PC-9 (cell line): ENCODE measurements at places on chromosomes 3 and 15.

DNA sequence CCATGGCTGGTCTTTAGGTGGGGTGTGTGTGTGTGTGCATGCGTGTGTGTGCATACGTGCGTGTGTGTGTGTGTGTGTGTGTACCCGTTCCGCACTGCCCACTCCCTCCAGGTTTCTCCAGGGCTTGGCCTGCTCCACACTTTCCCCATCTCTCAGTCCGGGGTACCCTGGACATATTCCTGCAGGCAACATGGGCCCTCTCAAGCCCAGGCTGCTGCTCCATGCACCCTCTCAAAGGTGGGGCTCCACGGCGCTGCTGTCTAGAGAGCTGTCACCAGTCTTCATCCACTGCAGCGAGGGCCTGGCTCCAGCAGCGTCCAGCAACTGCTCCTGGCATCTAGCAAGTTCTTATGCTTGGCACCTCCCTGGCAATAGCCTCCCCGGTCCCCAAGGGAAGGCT, 86.1 kb downstream of the ATP10A start:
- no peak for DNase-seq

GRCh38 chr3:40677321-40677720, 152.6 kb downstream of the ZNF621 start:
- no peak for DNase-seq

DNA sequence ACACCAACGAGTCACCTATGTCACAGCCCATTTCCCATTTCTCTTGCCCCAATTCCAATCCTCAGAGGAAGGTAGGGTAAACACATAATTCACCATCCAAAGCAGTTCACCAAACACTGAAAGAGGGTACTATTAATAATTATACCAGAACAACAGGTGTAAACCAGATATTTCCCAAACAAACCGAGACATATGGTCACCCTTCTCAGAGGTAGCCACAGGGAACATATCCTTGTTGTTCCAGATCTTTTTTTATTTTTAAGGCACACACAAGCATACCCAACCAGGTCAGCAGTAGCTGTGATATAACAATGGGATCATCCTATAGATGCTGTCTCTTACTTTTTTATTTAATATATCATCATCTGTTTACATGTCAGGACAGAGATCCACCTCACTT, 24.7 kb downstream of the MAGI1 start:
- no peak for DNase-seq

GRCh38 chr3:170977949-170978745, 48.4 kb downstream of the SLC2A2 start:
- DNase-seq, result no peak

DNA sequence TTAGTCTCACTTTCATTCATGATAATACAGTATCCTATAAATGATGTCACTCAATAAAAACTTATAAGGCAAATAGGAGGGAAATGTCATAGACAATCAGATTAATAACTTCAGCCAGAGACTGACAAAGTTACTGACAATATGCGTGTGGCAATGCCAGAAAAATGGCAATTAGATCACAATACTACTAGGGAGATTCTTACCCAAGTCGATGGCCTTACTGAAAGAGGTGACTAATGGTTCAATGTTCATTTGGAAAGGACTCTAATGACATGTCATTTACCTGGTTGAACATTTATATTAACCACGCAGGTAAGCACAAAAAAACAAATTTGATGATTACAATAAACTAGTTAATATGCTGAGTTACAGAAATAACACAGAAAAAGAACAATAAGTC, 45.9 kb upstream of the WDR5B start:
- no peak for DNase-seq

DNA sequence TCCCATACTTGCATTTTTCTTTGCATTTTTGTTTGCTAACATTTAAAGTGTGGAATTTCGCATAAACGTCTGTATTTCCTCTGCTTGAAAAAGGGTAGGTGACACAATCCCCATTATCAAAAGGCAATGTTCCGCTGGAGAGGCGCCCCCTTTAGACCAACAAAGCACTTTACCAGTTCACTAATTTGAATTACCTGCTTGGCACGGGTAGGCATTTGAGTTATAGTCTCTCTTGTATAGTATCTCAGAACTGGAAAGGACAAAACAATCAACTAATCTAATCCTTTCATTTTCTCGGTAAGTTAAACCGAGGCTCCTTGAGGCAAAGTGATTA, 775 bp upstream of the CCDC39 start:
- DNase-seq, result no peak

- DNase-seq, result peak; percentile 78
Measured at GRCh38 chr3:127792541-127793292, 29.6 kb downstream of the MGLL start.

DNA sequence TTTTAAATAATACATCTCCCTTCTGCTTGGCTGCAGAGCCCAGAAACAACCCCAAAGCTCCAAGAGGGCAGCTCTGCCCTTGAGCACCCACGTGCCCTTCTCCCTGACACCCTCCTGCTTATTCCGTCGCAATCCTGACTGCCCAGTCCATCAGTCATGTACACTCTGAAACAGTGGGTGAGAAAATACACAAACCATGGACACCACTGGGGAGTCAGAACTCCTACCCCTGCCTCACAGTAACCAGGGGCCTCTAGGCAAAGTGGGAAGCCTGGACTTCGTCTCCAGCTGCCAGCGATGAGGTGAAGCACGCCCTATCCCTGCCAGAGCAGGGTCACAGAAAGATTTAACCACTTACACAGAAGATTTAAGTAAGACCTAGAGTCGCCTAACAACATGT, 40.1 kb downstream of the HERC2 start:
- no peak for DNase-seq

GRCh38 chr3:81364411-81364810, 397.0 kb downstream of the GBE1 start:
- no peak for DNase-seq

DNA sequence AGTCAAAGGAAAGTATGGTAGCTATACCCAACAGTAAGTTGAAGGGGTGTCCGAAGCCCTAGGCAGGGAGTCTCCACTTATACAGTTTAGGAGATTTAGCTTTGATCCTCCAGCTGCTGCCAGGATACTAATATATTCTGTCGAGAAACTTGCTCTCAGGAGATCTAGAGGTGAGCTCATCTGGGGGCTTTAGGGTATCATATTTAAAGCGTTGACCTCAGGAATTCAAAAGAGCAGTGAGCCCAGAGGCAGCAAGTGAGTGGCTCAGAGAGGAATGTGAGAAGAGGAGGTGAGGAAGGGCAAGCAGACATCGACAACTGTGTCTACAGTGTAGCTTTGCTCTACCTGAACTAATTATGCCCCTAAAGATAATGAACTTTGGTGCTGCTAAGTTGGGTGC, 245.1 kb upstream of the LRTM1 start:
- DNase-seq, result no peak
